Activated CD8-positive, alpha-beta memory T cell treated with anti-CD3 and anti-CD28 coated beads for 1 hour (primary cell): ENCODE measurements at places on chromosomes 6 and 20.
A peak's percentile ranks its signal among the peaks of the same experiment; 100 is the strongest.

GRCh38 chr6:152596726-152597125 lies 40.4 kb downstream of the SYNE1 start:
- DNase-seq = no peak

GRCh38 chr6:105985816-105986632 lies 100.1 kb upstream of the PRDM1 start:
- DNase-seq = no peak

DNA sequence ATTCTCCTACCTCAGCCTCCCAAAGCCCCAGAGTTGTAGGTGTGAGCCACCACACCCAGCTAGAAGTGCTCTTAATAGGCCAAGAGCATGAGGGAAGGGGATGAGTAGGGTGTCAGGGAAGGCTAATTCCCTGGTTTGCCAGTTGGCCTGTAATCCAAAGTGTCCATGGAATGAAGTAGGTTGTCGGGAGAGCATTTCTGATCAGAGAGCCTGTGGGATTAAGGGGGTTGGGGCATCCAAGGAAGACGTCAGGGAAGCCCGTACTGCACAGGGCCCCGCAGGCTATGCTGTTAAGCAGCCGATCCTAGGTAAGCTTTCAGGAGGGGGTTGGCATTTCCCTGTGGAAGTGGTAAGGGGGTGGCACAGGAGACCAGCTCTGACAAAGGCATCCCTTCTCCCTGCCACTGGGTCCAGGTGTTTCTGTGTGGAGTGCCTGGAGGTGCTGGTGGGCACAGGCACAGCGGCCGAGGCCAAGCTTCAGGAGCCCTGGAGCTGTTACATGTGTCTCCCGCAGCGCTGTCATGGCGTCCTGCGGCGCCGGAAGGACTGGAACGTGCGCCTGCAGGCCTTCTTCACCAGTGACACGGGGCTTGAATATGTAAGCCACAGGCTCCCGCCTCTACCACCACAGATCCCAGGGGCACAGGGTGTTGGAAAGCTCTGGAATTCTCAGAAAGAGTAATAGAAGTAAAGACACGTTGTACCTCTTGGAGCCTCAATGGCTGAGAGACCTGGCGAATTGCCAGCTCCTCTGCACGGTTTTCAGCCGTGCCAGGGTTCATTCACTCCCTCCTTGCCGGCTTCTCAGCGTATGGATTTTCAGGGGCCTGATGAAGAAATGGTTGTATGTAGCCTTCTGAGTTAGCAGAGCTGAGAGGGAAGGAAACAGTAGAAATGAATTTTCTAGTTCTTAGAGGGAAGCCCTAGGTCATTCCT lies 21.4 kb upstream of the MAPRE1 start:
- no peak for DNase-seq

- no peak for DNase-seq
These were observed 665.1 kb downstream of the RNF144B start for GRCh38 chr6:19052219-19052618.

GRCh38 chr6:148431840-148432239 lies 89.2 kb downstream of the SASH1 start:
- no peak for DNase-seq

- no peak for DNase-seq
These were observed 2.4 kb downstream of the DYNLT1 start for GRCh38 chr6:158642097-158642601.

- DNase-seq = no peak
These were observed 37.8 kb downstream of the DACT2 start for GRCh38 chr6:168281826-168282225.

DNA sequence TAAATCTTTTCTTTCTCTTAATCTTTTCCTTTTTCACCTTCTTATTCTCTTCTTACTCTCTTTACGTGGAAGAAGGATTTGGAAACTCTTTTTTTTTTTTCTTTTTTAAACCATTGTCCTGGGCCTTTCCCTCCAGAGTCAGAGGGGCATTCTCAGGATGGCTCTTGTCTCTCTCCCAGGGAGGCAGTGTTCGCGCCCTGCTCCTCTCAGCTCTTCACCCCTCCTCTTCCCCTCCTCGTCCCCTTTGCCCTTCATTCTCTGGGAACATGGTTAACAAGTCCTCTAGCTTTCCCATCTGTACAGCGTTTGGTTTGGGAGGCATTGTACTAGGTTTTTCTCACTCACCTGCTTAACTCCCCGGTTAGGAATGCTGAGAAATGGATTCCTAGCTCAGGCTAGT lies 52.0 kb upstream of the TFB1M start:
- DNase-seq = no peak

DNA sequence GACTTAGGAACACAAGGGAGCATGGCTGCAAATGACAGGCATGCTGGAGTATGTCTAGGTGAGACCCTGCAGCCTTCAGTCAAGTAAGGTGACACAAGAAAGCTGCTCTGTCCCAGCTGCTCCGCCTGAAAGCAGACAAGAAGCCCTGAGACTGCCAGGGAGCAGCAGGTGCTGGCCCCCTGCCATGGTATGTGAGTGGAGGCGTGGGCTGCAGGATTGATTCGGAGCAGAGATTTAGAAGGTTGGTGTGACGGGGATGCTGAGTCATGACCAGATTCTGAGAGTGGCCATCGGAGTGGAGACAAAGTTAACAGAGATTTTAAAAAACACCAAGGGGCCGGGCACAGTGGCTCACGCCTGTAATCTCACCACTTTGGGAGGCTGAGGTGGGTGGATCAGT lies 17.8 kb downstream of the LRP11 start:
- no peak for DNase-seq

DNA sequence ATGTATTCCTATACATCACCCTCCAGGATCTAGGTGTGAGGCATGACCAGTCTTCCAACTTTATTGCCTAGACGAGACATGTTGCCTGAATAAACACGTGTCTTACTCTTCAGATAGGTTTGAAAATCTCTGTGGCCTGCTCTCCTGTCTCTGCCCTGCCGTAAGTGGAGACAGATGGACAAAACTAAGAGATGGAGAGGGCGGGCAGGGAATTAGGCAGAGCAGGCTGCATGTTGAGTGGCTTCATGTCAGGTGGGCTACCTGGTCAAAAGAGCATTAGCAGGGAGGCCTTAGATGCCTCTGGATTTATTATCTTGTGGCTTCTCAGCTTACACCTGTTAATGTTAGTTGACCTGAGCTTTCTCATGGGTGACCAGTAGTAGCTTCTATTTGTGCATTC lies 59.0 kb upstream of the TULP4 start:
- no peak for DNase-seq

DNA sequence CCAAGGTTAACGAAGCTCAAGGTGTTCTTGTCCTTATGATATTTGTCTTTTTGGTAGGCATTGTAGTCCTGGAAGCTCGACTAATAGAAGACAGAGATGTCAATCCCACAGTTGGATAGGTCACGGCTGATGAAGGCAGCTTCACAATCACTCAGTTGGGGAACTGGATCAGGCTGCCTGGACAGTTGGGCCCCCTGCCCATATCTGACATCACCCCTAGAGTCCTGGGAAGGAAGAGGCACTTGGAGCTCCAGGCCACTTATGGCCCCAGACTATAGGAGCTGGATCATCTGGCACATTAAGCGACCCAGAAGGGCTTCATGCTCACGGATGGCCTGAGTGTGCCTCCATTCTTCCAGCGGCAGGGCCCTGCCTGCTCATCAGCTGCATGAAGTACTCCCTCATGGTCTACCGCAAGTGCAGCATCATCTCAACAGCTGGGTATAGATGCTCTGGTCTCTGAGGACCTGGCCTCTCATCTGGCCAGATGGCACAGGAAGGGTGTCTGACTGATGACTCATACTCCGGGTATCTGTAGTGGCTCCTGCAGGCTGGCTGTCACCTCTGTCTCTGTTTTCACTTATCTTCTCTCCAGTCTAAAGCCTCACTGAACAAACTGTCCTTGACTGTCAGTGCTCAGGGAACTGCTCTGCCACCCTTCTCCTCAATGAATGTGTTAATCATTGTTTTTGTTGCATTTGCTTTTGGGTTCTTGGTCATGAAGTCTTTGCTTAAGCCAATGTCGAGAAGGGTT lies 29.2 kb upstream of the SSR1 start:
- no peak for DNase-seq

GRCh38 chr6:87154641-87154992 lies 748 bp upstream of the ZNF292 start:
- no peak for DNase-seq

DNA sequence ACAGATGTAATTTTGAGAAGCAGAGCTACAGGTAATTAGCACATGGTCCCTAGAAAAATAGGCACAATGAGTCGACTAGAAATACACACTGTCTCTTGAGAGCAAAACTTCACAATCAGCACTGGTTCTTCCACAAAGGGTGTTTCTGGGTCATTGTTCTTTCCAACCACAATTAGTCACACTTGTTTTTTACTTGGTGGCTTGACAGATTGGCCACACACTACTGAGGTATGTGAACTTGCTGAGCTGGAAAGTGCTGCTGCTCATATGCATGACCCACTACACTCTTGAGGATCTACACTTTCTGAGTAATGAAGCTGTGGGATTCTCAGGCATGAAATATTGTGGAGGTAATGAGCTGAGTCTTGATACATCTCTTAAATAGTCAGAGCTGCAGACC lies 347.7 kb downstream of the BCKDHB start:
- no peak for DNase-seq

- DNase-seq = peak; percentile 48
These were observed 59.4 kb downstream of the GFOD1 start for GRCh38 chr6:13427801-13428582.

DNA sequence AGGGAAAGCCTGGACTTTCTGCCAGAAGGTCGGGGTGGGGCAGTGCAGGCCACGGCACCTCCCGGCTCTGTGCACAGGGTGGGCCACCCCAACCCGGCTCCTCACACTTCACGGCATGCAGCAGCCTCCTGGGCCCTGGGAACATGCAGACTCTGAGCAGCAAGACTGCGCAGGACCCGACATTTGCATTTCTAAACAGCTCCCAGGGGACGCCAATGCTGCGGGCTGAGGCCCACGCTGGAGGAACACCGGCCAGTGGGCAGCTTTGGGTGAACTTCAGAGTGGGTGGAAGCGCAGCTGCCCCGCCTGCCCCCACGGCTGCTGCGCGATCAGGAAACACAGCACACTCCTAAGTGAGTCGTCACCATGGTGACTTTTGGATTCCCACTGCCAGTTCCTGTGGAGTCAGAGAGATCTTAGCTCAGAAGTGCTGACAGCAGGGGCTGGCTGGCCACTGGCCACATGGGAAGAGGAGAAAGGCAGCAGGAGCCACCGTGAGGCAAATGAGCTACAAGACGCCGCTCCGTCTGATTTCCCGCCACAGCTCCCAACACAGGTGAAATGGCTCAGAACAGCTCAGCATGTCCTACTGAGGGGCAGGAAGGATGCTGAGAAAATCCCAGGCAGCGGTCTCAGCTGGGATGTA lies 52.1 kb downstream of the RNASET2 start:
- DNase-seq = no peak

DNA sequence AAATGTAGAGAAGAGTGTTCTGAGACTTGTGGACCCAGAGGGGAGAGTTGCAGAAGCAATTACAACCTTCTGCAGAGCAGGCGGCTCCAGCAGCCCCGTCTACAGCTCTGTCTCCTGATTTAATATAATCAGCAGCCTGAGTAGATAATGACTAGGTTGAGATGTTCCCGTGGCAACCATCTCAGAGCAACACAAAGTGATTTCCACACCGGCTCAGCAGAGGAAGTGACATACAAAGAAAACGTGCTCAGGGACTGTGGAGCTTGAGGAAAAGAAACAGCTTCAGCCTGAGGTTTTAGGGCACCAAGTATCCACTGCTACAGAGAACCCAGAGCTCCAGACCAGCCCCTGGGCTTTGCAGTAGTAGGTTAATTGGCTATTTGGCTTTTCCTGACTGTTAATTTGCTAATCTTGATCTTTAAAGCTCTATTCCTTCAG lies 136.4 kb downstream of the MTFR2 start:
- DNase-seq = no peak

GRCh38 chr20:1232286-1233111 lies 6.7 kb downstream of the RAD21L1 start:
- no peak for DNase-seq
